ENCODE measurements at places on chromosomes 6 and 20.

DNA sequence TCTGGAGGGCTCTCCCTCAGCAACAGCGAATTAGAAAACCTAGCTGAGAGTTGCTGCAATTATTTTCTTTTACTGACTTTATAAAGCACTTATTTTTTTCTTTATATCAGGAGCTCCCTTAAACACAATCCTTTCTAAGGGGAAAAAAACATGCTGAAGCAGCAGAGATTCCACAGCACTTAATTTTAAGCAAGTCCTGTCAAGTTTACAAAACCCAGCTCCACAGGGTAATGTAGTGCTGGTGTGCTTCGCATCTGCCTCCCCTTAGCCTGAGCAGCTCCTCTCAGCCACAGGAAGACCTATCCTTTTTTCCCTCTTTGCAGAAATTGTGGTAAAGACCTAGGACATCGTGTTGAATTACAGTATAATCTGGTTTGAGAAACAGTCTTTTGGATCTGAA lies 208.1 kb upstream of the SYNDIG1 start:
- DNase-seq, result no peak

DNA sequence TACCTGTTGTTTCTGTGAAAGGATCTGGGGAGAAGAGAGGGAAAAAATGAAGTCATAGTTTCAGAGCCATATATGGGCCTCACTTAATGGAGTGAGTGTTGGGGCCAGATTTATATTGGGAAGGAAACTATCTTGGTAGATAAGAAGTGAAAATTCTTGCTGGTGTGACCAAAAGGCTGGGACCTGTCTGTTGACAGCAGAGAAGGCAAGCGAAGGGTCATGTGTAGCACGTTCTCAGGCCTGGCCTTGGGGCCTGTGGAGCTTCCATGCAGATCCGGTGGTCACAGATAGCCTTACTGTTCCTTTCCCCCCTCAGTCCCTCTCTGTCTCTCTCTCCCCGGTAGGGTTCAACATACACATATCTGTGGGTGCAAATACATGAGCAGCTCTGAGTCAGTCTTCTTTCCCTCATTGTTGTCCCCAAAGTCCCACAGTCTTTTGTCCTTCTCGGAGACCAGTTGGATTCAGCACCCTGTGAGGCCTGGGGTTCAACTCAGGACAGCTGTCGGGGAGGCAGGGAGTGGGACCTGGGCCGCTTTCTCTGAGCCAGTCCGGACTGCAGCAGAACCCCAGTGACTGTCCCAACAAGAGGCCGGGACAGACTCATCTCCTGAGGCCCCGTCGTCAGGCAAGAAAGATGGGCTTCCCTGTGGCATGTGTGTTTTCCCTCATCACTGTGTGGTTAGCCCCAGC lies 34.6 kb downstream of the PPP1R14C start:
- no peak for DNase-seq

GRCh38 chr6:159221486-159222170 lies 52.4 kb downstream of the FNDC1 start:
- DNase-seq, result no peak

DNA sequence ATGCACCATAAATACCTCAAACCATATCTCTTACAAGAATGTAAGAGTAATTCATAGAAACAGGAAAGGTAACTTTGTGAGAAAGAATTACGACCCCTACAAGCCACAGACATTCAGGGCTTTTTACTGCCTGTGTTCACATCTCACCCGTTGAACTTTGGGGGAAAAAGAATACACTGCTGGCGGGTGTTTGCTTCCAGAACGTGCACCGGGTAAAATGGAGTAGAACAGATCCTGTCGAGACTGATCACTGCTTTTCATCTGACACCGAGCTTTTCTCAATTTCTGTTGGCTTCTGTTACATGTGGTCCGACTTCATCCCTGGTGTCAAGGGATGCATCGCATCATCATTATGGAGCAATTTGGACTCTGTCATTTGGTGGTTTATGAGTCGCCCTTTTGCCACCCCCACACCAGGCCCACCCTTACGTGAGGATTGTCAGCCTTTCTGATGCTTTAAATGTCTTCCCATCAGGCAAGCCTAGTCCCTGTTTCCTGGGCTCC lies 219.2 kb upstream of the ZFP64 start:
- DNase-seq, result no peak

- DNase-seq, result no peak
Observed at GRCh38 chr20:58147628-58148370, 80.7 kb downstream of the ANKRD60 start.

- no peak for DNase-seq
Observed at GRCh38 chr20:8808202-8808535, 260.7 kb upstream of the PLCB4 start.

DNA sequence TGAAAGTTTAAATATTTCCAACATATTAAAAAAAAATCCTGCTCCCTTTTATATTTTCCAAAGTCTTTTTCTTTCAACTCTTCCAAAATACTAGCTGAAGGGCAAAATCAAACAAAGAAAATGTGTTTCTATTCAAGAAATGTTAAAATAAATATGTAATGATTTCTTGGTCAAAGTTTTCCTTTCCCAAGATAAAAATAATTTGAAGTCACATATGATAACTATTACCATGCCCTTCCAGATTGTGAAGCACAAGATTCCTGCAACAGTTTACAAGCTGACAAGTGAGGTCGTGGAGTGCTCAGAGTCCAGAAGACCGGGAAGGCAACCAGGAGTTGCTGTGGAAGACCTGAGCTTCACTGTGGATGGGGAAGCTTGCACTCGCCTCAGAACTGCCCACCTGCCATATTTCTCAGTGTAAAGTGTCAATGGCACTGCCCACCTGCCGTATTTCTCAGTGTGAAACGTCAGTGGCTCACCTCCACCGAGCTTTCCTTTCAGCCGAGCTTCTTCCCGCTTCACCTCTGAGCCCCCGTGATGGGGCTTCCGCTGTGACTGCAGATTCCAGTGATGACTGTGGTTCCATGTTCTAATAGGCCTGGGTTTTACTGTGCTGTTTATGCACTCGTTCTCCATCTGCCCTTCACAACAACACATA lies 160.5 kb downstream of the THBS2 start:
- no peak for DNase-seq

- peak; percentile 31 for DNase-seq
Observed at GRCh38 chr6:127641905-127642304, 64.9 kb downstream of the C6orf58 start.

GRCh38 chr20:63017826-63018411 lies 11.2 kb upstream of the BHLHE23 start:
- DNase-seq, result no peak

DNA sequence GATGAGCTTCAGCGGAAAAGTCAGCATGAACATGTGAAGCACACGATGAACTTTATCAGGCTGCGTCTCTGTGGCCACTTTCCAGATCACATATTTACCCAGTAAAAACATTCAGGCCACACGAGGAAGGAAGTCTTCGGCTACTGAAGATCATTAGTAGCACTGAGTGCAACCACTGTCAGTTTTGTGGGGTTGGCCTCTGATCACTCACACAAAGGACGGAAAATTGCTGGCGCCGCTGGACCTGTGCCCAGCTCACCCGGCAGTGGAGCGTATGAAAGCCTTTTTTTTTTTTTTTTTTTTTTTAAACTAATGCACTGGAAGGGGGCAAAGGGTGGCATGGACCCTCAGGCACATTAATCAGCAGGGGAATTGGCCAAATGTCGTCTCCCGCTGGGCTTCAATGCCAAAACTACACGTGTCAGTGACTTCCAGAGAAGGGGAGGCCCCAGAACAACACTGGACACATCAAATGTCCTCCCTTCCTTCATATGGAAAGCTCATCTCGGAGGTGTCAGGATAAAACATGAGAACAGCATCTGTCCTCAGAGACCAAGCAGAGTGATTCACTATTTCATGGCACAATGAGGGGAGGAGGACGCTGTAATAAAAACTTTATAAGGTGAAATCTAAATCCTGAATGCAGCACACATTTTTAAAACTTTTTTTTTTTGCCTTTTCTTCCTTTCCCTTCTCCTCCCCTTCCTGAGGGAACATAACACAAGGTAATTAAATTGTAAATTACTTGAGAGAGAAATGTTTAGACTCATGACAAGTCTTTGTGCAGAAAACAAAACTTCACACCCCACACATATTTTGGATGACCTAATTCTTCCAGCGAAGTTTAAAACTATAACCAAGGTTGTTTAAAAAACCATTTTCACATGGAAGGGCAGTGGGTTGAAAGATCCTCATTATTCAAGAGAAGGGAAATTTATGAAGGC lies 223.4 kb downstream of the FOXC1 start:
- no peak for DNase-seq

DNA sequence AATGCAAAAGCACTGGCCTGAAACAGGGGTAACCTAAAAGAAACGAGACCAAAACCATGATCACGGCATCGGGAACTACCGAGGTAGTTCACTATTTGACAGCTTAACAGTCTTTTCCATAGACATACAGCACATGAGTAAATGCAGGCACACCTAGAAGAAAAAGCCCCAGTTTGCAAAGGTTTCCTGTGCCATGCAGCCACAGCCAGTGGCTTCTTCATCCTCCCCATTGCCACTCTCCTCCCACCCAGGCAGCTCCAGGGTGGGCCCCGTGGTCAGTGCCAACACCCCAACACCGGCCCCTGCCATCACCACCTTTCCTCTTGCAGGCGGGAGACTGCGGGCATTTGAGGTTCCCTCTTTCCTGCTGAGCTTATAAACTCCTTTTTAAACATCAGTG lies 115.4 kb downstream of the SLC23A2 start:
- no peak for DNase-seq

GRCh38 chr6:101454106-101454676 lies 60.7 kb downstream of the GRIK2 start:
- no peak for DNase-seq

- no peak for DNase-seq
Observed at GRCh38 chr6:84504025-84504424, 260.4 kb downstream of the TBX18 start.

GRCh38 chr6:47919875-47920274 lies 138.0 kb downstream of the OPN5 start:
- DNase-seq, result no peak

GRCh38 chr6:109010705-109011102 lies 83.9 kb downstream of the SESN1 start:
- no peak for DNase-seq

DNA sequence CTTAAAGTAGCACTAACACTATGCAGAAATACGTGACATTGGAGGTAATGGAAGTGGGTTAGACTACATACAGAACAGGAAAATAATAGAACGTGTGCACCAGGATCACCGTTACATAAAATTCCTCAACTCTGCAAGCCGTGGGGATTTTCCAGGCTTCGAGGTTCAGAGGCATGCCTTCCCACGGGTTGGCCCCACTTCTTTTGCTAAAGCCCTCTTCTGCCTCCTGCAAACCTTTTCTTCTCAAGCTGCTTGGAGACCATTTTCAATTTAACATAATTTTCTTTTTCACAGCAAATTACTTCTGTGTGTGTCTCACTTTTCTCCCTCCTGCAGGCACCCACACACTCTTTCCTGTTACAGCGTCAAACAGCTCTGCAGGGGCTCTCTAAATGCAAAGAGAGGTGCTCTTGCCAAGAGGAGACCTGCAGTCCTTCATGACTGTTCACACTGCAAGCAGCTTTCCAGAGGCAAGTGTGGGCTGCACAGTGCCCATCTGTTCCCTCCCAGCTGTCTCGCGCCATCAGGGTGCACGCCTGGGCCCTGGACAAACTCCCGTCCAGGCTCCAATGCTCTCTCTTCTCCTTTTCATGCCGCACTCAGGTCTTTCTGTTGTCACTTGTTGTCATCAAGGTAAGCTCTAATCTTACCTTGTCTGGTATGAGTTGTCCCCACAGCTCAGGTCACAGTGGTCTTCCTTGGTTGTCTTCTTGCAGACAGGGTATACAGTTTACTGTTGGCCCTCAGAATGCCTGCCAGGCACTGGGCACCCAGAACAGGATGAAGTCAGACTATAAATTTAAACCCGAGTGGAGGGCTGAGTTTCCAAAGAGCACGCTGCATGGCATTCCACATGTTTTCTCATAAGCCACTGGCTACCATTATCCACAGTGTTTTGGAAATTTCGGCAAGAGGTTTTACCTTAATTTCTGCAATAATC lies 164.8 kb upstream of the GGTLC1 start:
- no peak for DNase-seq

GRCh38 chr20:24619212-24619611 lies 149.8 kb downstream of the SYNDIG1 start:
- DNase-seq, result no peak

- no peak for DNase-seq
Observed at GRCh38 chr20:13533946-13534345, 104.8 kb downstream of the TASP1 start.

GRCh38 chr6:168640768-168641167 lies 199.8 kb downstream of the SMOC2 start:
- no peak for DNase-seq

DNA sequence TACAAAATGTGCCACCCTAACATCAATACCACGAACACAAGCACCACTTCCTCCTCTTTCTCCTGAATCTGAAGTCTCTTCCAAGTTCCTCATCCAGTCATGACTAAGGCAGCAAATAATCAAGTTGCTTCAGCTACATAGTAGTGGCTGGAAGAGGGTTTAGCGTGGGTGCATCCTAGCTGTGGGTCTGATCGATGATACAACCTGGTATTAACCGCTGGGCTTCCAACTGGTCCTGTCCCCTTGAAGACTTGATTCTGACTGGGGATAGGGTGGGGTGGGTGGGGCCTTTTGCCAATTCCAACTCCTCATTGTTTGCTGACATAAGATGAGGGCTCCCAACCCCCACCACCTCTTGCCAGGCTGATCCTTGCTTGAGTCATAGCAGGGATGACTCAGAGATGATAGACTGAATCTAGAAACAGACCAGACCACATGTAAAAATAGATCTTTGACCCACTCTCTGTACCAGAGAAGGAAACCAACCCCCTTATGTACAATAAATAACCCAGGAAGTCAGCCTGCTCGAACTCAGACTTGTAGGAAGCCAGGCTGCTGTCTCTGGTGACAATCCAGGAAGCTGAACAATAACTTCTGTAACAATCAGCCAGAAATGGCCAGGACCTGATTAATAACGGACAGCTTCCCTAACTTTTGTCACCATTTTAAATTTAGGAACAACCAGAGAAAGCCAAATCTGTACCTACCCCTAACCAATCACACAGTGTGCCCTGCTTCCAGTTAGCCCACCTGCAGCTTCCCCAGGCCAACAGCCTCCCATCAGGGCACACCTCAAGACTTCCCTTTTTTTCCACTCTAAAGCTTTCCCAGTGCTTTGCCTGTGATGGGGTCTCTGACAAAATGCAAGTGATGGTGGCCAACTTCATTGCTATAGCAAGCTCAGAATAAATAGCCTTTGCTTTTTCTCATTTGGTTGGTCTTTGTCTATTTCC lies 68.9 kb upstream of the FAM184A start:
- peak; percentile 89 for DNase-seq

DNA sequence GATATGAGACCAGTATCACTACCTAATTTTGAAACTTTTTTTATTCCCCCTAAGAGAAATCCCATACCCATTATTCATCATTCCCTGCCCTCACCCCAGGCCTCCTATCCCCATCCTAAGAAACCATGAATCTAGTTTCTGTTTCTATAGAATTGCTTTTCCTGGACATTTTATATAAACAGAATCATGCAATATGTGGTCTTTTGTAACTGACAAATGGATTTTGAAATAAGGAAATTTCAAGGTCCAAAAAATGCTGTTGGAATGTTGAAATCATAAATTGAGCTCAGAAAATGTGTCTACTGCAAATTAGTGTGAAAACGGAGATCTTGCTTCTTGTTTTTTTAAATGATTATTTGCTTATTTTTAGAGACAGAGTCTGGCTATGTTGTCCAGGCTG lies 25.1 kb downstream of the RNF217 start:
- no peak for DNase-seq

GRCh38 chr6:148091394-148091793 lies 251.2 kb upstream of the SASH1 start:
- DNase-seq, result no peak
